ENCODE measurements at places on chromosomes 11 and 22. TPM values are rescaled to one million over a fixed set of nuclear protein-coding genes. Genes with fewer than 3 reads are reported as not detected.

DNA sequence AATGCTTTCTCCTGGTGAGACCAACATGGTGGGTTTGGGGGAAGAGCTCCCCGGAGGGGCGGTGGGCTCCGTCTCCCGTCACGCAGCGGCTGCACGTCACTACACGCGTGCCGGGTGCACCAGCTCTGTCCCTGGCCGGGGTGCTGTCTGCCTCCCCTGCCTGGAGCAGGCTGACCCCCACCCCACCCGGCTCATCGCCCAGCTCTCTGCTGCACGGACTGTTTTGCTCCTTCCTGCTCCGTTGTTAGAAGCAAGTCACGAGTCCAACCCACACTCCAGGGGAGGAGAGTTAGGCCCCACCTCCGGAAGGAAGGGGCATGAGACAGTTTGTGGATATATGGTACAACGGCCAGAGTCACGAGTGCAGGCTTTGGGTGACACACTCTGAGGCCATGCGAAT is 364.9 kb downstream of the BRD1 start:
- peak; percentile 30 for DNase-seq

Gene JOSD1
- 54.2 TPM for total RNA-seq

- DNase-seq: peak; percentile 99
Measured at GRCh38 chr11:106988151-106989077, 29.9 kb downstream of the GUCY1A2 start.

DNA sequence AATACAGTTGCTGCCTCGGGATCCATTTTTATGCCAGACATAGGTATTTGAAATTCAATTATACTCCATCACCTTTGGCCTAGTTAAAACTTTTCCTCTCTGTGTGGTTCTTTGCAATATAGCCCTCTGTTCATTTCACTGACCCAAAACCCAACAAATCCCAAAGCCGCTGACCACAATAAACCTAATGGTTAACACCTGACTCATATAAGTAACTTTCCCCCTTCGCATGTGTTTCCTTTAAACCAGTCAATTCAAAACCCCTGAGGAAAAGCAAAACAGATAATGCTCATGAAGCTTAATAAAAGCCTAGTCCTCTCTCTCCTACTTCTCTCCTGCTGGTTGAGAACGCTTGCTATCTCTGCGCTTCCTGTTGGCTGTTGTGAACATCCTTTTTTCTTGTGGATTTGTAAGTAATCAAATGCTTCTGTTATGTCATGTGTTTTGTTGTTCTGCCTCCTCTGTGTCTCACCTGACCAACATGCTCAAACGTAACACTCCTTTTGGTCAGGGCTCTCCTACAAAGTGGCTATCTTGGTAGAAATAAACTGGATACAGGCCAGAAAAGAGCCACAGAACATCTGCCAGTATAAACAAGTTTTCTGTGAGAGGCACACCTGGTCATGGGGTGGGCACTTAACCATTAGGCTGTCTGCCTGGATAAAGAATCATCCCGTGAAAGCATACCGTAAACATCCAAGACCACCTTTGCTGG is 652.6 kb downstream of the METTL15 start:
- no peak for DNase-seq

DNA sequence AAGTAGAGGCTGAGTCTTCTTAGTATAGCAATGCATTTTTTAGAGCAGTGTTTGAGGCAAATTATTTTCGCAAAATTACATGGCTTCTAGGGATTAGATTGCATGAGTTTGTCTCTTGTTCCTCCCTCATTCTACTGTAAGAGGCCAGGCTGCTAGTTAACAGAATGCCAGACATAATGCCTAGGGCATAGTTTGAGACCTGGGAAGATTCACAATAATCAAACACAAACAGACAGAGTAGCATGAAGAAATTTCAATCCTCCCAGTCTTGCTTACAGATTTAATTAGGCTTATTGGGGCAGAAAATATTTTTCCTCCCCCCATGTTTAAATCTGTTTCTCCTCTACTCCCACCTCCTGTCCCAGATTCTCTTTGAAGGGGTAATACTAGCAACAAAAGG is 48.3 kb downstream of the ARHGEF12 start:
- no peak for DNase-seq

- DNase-seq: no peak
Measured at GRCh38 chr22:38228873-38229740, 27.3 kb downstream of the MAFF start.

DNA sequence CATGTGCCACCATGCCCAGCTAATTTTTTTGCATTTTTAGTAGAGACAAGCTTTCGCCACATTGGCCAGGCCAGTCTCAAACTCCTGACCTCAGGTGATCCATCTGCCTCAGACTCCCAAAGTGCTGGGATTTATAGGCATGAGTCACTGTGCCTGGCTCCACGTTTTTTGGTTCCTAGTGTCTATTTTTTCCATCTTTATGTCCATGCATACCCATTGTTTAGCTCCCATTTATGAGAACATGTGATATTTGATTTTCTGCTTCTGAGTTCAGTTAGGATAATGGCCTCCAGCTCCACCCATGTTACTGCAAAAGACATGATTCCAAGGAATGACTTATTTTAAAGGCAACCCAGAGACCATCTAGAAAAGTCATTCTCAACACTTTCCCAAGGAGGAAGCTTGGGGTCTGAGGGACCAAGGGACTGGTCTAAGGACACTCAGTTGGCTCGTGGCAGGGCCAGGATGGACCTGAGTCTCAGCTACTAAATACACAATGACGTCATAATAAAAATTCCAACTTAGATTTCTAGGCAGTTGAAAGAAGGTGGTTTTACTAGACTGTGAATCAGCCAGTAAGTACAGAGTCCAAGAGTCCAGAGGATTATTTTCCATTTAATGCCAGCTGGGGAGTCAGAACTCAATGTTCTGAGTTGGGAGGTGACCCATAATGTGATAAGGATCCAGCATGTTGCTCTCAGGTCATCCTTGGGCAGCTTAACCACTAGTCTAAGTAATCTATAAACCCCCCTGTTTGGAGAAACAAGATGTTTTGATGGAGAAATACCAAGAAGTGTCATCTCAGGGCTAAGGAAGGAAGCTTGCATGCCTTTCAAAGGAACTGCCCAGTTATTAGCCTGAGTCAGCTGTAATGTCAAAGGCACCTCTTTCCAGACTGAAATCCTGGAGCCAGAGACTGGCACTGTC is 39.4 kb downstream of the ABTB2 start:
- no peak for DNase-seq

DNA sequence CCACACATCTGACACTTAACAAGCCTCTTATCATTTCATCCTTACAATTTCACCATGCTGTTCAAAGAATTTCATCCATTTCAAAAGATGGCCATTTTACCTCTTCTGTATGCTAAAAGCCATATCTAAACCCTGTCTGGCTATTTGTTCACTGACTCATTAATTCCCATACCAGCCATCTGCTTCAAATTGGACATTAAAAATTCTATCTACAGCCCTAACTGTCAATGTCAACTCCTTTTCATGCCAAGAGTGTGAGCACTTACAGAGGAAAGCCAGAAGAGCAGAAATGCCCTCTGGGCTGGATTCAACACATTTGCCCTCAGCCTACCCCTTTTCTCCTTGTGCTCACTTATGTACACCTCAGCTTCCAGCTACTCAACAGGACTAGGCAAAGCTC is 59.2 kb downstream of the SYTL2 start:
- no peak for DNase-seq

Gene GUCY1A2
- 5.3 TPM for total RNA-seq

GRCh38 chr11:85256433-85256832 is 370.7 kb downstream of the DLG2 start:
- no peak for DNase-seq

GRCh38 chr11:16767957-16768356 is 29.5 kb downstream of the C11orf58 start:
- DNase-seq: no peak

Gene CCDC73
- not detected for total RNA-seq

Gene RBMXL2
- not detected for total RNA-seq

DNA sequence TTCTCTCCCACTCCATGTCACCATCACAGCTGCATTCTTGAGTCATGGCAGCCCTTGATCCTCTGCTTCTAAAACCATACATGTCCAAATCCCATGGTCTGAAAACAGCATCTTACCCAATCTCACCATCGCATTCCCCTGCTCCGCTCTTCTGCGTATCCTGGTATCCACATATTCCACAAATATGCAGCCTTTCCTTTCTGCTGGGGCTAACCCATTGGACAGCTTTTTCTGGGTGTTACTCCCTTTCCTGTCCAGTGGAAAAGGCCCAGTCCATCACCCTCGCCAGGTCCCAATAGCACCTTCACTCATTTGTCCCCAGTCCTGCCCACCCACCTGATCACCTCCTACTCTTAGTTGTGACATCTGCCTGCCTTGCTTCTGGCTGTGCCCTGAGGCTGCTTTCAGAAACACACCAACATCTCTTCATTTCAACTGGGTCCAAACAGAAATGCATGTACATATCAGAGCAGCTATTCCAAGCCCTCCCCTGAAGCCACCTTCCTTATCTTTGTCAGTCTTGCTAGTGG is 237.6 kb upstream of the TBCEL start:
- no peak for DNase-seq

- no peak for DNase-seq
Measured at GRCh38 chr11:8739309-8739793, 56.8 kb downstream of the RPL27A start.

- no peak for DNase-seq
Measured at GRCh38 chr11:105548359-105548758, 61.5 kb upstream of the GRIA4 start.

Gene PLAAT2
- total RNA-seq: not detected

- no peak for DNase-seq
Measured at GRCh38 chr11:3683039-3683438, 11.9 kb upstream of the CHRNA10 start.

- peak; percentile 41 for DNase-seq
Measured at GRCh38 chr11:96246718-96247552, 96.1 kb downstream of the MAML2 start.

DNA sequence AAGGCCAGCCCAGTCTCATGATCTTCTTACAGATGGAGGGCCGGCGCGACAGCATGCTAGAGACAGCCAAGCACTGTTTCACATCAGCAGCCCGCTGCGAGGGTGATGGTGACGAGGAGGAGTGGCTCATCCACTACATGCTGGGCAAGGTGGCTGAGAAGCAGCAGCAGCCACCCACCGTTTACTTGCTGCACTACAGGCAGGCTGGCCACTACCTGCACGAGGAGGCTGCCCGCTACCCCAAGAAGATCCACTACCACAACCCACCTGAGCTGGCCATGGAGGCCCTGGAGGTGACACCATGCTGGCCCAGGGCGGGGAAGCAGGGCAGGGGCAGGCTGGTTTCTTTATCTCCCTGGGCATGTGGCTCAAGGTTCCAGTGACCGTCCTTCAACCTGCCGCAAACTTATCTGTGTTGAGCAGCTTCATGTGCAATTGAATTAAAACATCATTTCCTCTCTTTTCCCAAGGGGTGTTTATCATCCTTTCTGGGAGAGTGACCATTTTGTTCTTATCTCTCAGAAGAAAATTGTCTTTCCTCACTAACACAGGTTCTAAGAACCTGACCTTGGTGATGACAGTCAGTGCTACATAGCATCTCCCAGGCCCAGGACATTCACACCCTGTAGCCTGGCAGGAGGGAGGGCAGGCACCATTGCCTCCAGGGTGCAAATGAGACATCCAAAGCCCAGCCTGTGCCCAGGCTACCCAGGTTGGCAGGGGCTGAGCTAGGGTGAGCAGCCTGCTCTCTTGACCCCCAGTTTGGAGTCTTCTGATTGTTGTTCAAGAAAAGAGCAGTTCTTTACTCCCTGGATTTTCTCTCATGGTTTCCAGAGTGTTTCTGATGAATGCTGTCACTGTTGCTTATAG is 80.7 kb downstream of the CABIN1 start:
- no peak for DNase-seq

- no peak for DNase-seq
Measured at GRCh38 chr11:130771708-130772107, 144.6 kb downstream of the SNX19 start.

DNA sequence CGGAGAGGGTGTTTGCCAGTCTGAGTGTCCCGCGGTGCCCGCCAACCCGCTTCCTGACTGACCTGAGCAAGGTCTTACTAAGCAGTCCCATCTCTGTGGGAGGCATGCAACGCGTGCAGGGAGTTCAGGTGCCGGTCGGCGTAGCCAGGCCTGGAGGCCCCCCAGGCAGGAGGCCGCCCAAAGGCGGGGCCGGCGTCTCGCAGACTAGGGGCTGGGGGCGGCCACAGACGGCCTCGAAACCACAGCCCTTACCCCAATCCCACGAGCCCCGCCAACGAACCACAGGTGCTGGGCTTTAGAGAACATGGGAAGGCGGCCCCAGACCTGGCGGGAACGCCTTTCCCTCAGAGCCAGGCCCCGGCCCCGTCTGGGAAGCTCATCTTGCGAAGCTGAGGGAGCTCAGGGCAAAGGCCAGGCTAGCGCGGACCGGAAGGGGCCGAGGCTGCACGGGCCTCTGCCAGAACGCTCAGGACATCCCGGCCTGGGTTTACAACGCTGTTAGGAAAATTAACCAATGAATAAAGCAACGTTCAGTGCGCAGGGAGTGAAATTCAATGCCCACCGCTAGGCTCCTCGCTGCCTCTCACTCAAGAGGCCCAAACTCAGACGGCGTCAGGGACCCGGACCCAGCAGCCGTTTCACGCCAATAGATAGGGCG is 2.1 kb upstream of the MTFP1 start:
- no peak for DNase-seq

Gene OR5P2
- total RNA-seq: not detected

DNA sequence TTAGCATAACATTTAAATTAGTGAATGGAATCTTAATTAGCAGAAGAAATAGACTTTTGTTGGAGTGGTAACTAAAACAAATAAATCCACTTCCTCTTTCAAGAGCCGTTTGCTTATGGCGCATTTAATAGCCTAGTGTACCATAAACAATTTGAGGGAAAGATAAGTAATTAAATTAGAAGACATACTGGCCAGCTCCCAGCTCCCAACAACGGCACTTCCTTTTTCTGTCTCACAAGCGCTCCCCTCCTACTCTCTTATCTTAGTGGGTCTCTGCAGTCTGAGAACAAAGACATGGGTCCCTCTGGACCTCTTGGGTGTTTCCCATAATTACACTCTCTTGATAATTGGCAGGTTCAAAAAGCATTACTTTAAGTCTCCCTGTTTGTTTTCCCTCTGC is 146.0 kb downstream of the OPCML start:
- no peak for DNase-seq

Gene TMPRSS4
- total RNA-seq: not detected

GRCh38 chr11:15716550-15716949 is 601.8 kb downstream of the INSC start:
- no peak for DNase-seq

Measured in A673 (cell line).